ENCODE measurements at places on chromosomes 11 and 22.

DNA sequence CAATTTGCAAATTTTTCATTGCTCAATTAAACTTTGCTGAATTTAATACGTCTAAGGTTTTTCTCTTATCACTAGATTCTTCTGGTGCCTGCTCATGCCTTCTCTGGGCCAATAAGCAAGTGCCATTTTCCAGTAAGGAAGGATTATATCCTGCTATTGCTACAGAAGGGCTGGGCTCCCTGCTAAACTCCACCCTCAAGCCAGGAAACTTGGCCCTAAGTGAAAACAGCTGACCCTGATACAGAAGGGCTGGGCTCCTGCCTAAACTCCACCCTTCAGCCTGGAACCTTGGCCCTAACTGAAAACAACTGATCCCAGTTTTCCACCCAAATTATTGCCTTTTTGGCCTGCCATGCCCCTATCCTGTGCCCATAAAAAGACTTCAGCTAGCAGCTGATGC lies 385.3 kb downstream of the DYNC2H1 start:
- no peak for DNase-seq

DNA sequence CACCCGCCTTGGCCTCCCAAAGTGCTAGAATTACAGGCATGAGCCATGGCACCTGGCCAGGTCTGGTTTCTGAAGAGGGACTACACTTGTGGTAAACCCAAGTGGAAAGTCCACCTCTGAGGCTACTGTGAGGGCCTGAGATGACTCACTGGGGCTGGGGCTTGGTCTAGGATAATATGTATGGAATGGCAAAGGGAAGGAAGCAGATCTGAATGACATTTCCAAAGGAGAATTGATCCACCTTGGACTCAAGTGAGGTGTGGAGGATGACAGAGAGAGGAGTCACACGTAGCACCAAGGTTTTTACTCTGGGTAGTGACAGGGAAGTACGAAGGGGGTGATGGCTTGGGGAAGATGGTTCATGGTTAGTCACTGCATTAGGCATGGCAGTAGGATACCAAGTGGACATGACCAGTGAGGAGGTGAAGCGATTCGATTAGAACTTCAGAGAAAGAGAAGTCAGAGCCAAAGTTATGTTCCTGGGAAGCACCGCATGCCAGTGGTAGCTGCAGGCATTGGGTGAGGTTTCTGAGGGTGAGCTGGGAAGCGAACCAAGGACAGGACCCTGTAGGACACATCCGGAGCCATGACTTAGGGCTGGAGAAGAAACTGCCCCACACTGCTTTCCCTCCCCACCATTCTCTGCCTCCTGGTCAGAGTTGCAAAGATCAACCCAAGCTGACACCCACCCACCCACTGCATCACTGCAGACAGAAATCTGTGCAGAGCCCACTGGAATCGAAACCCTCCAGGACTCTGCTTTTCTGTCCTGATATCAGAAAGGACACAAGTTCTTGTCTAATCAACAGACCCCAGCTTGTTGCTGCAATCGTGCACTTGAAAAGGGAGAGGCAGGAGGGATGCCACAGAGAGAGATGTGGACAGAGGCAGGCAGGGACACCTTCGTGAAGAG lies 13.0 kb upstream of the BCL9L start:
- DNase-seq = peak; percentile 76

- DNase-seq = no peak
Observed at GRCh38 chr22:46417769-46418168, 82.3 kb downstream of the TRMU start.

DNA sequence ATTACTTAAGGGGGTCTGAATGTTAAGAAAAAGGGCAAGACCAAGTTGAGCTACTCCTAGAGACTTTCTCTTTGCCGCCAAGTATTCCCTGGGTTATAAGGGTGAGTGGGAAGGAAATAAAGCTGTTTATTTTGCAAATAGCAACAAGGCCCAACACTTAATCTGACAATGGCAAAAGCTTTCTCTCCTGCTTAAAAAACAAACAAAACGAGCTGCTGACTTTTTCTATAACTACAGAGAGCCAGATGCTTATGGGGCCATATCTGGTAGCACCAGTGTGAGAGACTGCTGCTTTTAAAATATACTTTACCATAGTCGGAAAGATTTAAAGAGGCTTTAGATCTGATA lies 2.3 kb upstream of the KDM2A start:
- no peak for DNase-seq

DNA sequence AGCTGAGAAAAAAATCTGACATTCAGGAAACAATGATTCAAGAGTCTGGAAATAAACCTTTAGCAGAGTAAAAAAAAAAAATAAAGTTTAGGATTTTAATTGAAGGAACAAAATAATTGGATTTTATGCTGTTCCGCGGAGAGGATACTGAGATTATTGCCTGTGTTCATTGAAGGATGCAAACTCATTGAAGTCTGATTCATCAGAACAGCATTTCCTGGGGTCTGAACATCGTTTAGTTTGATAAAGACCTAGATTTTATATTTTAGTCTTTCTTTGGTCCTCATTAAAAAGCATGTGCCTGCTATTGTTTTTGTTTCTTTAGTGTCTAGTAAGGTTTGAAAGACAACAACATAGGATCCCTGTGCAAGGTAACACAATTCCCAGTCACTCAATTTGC lies 4.5 kb downstream of the TLCD5 start:
- DNase-seq = no peak

GRCh38 chr22:37747080-37747714 lies 50.3 kb downstream of the TRIOBP start:
- peak; percentile 43 for DNase-seq

DNA sequence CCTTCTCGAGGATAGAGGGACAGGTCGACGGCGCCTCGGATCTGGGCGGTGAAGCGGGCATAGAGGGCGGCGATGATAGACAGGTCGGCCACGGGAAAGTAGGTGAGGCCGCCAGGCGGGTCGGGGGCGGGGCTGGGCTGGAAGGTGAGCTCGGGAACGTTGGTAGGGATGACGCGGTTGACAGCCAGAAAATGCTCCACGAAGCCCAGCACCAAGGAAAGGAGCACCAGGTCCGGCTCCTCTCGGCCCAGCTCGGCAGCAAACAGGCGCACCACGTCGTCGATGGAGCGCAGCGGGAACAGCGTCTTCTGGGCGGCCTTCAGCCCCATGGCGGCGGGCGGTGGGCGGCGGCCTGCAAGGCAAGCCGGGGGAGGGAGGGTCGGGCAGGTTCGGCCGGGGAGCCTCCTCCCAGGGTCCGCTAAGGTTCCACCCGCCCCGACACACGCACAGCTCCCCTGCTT lies 540 bp downstream of the MEN1 start:
- no peak for DNase-seq

DNA sequence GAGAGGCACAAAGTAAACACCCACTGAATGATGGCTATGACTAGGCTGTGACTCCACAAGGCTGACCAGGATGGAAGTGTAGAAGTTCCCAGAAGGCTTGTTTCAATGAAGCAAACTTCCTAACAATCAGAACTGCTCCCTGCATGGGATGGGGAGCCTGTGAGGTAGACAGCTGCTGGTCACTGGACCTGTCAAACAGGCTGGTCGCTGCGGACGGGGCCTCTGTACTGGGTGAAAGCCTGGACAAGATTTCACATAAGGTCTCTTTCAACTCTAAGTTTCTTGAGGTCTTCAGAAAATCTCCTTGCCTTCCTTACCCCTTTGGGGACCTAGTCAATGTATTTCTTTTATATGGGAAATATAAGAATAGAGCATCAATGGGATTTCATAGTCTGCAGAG lies 438.2 kb downstream of the BUD13 start:
- no peak for DNase-seq
